ENCODE measurements at places on chromosomes 2 and 18.

DNA sequence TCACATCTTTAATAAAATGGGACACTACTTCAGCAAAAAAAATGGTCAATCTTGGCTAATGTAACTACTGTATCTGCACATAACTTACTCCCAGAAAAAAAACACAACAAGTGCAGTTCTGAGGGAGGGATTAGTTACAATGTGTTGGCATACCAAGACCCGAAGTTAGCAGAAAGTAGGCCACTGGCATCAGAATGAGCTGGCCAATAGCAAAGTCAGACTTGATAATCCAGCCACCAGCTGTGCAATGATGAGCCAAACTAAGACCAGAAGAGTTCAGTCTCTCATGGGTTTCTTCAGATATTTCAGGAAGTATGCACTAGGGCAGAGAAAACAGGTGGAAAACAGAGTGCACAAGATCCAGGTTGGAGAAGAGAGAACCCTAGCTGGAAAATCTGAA, 65.3 kb downstream of the OLA1 start:
- no peak for DNase-seq

- no peak for DNase-seq
Measured at GRCh38 chr2:38180754-38181153, 104.8 kb upstream of the CYP1B1 start.

- no peak for DNase-seq
Measured at GRCh38 chr2:197809064-197809463, 4.7 kb downstream of the PLCL1 start.

GRCh38 chr2:166090346-166090745, 37.5 kb downstream of the SCN1A start:
- DNase-seq: no peak

- no peak for DNase-seq
Measured at GRCh38 chr2:150471813-150472510, 15.5 kb downstream of the RND3 start.

DNA sequence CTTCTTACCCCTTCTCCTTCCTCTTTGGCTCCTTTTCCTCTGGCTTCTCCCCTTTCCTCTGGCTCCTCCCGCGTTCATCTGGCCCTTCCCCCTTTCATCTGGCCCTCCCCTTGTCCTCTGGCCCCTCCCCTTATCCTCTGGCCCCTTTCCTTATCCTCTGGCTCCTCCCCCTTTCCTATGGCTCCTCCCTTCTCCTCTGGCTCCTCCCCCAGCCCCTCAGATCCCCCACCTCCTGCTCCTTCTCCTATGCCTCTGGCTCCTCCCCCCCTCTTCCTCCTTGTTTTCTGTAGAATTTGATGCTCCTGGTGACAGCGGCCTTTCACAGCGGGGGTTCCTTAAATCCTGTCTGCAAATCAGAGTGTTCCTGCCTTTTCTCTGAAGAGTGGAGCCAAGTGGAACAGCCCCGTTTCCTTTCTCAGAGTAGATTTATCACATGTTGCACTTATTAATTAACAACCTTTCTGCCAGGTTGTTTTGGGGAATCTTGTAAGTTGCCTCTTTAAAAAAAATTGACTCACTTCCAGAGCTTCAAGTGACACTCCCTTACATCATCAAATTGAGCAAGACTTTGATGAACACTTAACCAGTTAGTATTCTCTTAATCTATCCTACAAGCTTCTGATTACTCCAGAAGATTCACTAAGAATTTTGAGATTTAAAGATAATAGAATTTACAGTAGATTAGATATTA, 27.9 kb downstream of the FABP1 start:
- peak; percentile 18 for DNase-seq

DNA sequence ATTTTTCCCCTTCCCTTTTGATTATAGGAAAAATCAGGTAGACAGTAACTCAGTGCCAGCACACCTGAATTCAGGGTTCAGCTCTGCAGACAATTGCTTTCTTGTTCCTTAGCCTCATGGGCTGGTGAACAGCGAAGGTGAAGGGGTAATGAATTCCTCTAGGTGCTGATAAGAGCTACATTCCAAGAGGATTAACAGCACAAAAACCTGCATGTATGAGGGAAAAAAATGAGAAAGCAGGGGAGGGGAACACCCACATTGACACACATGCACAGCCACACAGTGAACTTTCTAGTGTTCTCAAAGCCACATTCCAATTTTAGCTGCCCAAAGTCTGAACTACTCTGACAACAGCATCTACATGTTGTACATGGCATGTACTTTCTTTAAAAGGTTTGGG, 46.1 kb downstream of the SPATS2L start:
- peak; percentile 64 for DNase-seq

- DNase-seq: no peak
Measured at GRCh38 chr2:8615252-8615575, 66.6 kb upstream of the ID2 start.

- no peak for DNase-seq
Measured at GRCh38 chr2:16625759-16626158, 39.9 kb downstream of the CYRIA start.

DNA sequence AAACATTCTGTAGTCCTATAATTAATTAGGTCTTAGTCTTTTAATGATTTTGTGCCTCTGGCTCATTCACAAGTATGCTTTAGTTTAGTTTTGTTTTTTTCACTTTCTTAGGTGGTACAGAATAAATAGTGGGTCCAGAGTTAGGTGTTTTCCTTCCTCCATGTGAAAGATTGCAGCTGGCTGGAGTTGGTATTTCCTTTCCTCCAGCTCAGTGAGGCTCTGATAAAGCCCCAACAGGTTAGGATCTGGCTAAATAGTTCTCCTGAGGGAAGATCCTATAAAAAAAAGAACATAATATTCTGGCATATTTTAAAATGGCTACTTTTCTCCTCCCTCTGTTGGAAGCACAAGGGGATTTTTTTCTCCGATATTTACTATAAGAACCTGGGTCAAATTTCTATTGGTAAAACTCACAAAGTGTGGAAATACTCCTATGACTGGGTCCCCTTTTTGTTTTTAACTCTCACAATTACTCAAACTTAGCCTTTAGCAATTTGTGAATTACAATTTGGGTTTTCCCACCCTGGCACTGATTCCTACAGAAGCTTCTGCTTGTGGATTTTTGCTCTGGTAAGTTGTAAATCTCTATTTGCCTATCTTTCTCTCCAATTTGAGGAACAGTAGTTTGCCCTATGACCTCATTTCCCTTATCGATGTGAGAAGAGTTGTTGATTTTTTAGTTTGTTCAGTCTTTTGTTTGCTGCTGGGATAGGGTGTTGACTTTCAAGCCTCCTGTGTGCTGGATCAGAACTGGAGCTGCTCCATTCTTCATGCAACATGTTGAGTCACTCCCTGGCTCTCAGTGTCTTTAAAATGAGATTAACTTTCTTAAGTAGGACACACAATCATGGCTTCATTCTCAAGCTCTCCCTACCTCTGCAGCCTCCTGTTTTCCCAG, 500.9 kb downstream of the RNF144A start:
- DNase-seq: no peak

DNA sequence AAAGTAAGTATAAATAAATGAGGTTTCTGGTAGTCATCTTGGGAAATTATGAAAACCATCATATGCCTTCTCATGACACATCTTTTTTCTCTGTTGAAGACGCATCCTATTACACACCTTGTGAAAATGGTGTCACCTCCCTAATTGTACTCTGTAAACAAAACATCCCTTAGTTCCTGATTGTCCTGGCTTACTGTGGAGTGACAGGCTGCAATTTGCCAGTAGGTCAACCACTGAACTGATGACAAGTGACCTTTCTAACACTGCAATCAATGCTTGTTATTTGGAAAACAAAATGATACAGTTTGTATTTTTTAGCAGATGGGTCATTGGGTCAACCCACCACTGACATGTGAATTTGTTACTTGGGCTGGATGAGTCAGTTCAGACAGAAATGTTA, 219.5 kb downstream of the PTPRM start:
- DNase-seq: no peak

DNA sequence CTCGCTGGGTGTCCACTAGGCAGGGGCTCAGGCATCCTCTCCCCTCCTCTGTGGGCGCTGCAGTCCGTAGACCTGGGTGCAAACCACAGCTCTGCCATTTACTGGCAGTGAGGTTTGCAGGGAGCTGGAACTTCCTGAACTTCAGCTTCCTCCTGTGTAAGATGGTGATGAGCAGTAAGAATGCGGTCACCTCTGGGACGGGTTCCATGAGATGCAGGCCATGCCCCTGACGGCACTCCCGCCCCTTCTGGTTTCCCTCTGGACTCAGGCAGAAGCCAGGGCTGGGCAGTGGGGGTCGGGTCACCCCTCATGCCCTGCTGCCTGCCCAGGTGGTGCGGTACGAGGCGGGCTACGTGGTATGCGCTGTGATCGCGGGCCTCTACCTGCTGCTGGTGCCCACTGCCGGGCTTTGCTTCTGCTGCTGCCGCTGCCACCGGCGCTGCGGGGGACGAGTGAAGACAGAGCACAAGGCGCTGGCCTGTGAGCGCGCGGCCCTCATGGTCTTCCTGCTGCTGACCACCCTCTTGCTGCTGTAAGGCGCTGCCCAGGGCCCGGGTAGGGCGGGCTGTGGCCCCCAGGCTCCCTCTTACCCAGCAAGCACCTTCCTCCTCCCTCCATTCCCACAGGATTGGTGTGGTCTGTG, 1.5 kb downstream of the PROM2 start:
- no peak for DNase-seq

GRCh38 chr2:208671886-208672680, 265.5 kb downstream of the PTH2R start:
- DNase-seq: no peak

GRCh38 chr2:46779447-46779941, 136.1 kb downstream of the MCFD2 start:
- peak; percentile 48 for DNase-seq

GRCh38 chr2:73852020-73852419, 23.3 kb downstream of the STAMBP start:
- peak; percentile 87 for DNase-seq

- DNase-seq: peak; percentile 97
Measured at GRCh38 chr2:215460682-215461382, 25.0 kb upstream of the FN1 start.

DNA sequence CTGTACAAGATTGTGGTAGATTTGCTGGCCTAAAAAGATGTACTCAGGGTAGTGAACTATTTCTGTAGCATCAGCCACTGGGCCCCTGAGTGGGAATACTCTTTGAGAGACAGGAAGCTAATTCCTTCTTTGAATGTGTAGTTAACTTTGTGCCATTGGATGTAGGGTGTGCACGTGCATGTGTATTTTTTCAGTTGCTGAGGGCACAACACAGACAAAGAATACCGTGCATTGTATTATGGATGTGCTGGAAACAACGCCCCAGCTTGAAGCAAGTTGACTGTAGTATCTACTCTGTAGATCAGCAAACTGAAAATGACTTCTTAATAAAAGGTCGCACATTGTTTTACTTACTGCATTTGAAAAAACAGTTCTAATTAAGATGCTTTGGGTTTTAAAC, 14.1 kb downstream of the CRIM1 start:
- peak; percentile 27 for DNase-seq

- DNase-seq: no peak
Measured at GRCh38 chr2:24667542-24667941, 125.6 kb downstream of the PTRHD1 start.

DNA sequence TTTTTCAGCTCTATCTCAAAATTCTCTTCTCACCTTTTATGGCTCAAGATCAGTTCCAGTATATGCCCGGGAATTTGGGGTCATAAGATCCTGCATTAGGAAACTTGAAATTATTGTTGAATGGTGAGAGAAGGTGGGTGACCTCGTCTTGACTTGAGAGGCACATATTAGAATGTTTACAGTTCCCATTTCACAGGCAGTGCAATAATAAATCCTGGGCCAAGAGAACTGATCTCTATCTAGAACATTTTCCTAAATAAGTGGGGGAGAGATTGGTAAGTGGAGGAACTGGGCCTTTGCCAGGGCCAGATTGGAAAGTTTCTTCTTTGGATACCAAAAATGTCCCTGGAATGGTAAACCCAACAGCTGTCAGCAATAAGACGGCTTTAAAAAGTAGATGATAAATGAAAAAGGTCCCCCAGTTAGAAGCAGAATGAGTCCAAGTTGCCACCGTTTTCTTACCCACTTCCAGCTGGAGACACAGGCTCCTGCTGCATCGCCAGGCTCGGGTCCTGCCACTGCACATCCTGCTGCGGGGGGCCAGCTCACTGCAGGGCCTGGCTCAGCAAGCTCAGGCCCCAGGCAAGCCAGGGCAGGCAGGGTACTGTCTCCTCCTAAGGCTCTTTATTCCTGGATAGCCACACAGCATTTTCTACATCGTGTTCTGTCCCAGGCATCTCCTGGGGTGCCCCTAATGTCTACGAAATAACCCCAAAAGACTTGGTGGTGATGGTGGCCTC, 126.4 kb upstream of the EPAS1 start:
- DNase-seq: peak; percentile 39

GRCh38 chr2:53842891-53843290, 16.9 kb downstream of the GPR75 start:
- DNase-seq: no peak

- DNase-seq: no peak
Measured at GRCh38 chr2:50402654-50402960, 629.3 kb downstream of the NRXN1 start.

GRCh38 chr2:59756150-59756549, 797.3 kb downstream of the BCL11A start:
- no peak for DNase-seq

DNA sequence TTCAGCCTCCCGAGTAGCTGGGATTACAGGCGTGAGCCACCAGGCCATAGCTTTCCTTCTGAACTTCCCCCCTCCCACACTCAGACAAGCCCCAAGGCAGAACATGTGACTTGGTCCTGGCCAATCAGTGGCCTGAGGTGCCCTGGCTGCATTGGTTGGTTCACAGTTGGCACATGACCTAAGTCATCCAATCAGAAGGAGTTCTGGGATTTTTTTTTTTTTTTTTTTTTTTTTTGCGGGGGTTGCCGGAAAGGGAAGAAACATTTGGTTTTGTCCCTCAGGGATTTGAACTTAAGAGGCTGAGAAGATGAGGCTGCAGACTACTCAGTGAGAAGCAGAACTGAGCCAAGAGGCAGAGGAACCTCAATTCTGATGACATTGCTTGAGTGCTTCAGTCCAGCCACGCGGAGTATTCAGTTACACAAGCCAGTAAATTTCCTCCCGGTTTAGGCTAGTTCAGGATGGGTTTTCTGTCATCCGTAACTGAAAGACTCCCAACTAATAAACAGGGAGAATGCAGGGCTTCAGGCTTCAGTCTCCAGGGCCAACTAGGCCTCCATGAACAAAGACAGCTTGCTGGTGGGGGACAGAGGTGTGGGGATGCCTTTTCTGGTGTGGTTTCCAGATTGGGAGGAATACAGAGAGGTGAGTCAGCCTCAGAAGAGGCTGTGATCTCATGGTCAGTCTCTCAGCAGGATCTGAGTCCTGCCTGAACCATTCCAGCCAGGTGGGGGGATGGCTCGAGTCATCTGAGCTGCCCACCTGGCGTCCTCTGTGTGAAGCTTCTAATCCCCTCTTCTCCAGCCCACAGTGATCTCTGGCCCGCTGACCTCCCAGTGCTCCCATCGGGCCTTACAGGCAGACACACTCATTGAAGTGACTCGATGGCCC, 9.2 kb downstream of the PTMA start:
- DNase-seq: peak; percentile 48

GRCh38 chr2:202072226-202072625, 829 bp upstream of the KIAA2012 start:
- peak; percentile 19 for DNase-seq

- no peak for DNase-seq
Measured at GRCh38 chr18:63850636-63851035, 36.9 kb upstream of the SERPINB2 start.

GRCh38 chr2:217357886-217358620, 498.2 kb upstream of the TNP1 start:
- no peak for DNase-seq

- DNase-seq: peak; percentile 67
Measured at GRCh38 chr2:225270861-225271260, 128.6 kb upstream of the NYAP2 start.

GRCh38 chr2:37629529-37629928, 41.9 kb downstream of the CDC42EP3 start:
- DNase-seq: peak; percentile 75

GRCh38 chr2:26136451-26136850, 36.4 kb upstream of the GAREM2 start:
- no peak for DNase-seq
